ENCODE measurements at places on chromosomes 7 and 10.

- no peak for DNase-seq
Observed at GRCh38 chr7:107994421-107995030, 8.4 kb downstream of the LAMB1 start.

DNA sequence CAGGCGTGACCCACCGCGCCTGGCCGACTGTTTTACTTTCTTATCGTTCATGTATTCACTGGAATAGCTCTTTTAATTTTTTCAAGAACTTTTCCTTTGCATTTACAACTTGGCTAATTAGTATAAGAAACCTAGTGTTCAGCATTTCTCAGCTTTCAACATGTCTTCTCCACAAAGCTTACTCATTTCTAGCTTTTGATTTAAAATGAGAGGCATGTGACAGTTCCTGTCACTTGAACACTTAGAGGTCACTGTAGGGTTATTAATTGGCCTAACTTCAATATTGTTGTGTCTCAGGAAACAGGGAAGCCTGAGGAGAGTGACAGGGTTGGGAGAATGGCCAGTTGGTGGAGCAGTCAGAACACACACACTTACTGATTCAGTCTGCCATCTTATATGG is 125.1 kb upstream of the GPR22 start:
- DNase-seq = no peak

GRCh38 chr10:59463909-59464308 is 101.6 kb upstream of the FAM13C start:
- no peak for DNase-seq

GRCh38 chr10:14728346-14728745 is 46.4 kb downstream of the FAM107B start:
- DNase-seq = no peak

DNA sequence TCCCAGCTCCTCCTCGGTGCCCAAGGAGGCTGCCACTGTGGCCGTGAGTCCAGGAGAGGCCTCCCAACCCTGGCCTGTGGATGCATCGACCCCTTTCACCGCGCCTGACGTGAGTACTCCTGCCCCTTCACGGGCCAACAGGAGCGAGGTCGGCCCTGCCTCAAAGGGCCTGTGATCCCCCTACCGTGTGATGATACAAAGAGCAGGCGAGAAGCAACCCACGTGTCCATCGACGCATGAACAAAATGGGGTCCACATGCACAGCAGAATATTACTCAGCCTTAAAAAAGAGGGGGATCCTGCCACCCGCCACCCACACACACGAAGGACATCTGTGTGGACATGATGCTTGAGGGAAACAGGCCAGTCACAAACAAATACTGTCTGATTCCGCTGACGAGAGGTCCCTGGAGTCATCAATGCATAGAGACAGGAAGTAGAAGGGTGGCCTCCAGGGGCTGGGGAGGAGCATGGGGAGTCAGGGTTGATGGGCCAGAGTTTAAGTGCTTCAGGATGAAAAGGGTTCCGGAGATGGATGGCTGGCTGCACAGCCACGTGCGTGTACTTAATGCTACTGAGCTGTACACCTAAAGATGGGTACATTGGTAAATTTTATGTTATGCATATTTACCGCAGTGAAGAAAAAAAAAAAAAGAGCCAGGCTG is 151.9 kb downstream of the PRKAG2 start:
- DNase-seq = no peak

GRCh38 chr10:43667317-43667731 is 18.6 kb upstream of the ZNF32 start:
- peak; percentile 16 for DNase-seq

GRCh38 chr7:47379629-47380324 is 202.1 kb downstream of the TNS3 start:
- DNase-seq = no peak

DNA sequence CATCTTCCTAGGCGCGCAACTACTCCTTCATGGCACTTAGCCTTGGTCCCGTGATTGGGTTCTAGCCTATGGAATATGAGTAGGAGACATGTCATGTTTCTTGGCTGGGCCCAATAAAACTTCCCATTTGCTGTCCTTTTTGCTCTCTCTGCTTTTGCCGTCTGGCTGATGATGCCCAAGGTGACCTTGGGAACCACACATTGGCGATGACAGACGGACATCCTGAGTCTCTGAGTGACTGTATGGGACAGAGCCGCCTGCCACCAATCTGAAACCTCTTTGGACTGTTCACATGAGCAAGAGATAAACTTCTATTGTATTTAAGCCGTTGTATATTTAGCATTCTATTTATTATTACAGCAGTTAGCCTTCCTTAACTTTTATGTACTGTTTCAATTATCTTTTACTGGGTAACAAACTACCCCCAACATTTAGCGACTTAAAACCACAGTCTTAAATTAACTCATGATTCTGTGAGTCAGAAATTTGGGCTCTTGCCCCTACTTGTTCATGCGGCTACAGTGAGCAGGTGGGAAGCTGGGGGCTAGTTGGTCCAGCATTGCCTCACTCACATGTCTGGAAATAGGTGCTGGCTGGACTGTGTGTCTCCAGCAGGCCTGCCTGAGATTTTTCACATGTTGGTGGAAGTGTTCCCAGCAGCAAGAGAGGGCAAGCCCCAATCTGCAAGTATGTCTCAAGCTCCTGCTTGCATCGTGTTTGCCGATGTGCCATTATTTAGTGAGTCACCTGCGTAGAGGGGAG is 71.7 kb downstream of the NOD1 start:
- no peak for DNase-seq

GRCh38 chr7:21912305-21912704 is 33.4 kb downstream of the CDCA7L start:
- no peak for DNase-seq

GRCh38 chr7:127792528-127793342 is 140.7 kb downstream of the SND1 start:
- DNase-seq = peak; percentile 69
